Hair follicle dermal papilla cell (primary cell): ENCODE measurements at places on chromosomes 1 and 21. TPM values are rescaled to one million over a fixed set of nuclear protein-coding genes. Genes with fewer than 3 reads are reported as not detected.

The AGTRAP gene
- total RNA-seq = 51.0 and 53.2 TPM in 2 replicates

The FCRL5 gene
- total RNA-seq = not detected in 2 replicates

The CENPS gene
- total RNA-seq = 10.9 and 11.2 TPM in 2 replicates

The TTC39A gene
- total RNA-seq = 1.5 and 1.9 TPM in 2 replicates

The RPF1 gene
- total RNA-seq = 23.4 and 25.0 TPM in 2 replicates

The GSTM1 gene
- 18.3 TPM in 1 of 2 replicates, not detected in the other for total RNA-seq

The ASTN1 gene
- total RNA-seq = 0.16 and 0.24 TPM in 2 replicates

The CR1 gene
- 0.24 TPM in 1 of 2 replicates, not detected in the other for total RNA-seq

The TTC34 gene
- total RNA-seq = 0.12 and 0.16 TPM in 2 replicates

The TIE1 gene
- not detected in 2 replicates for total RNA-seq

The MROH9 gene
- 0.36 TPM in 1 of 2 replicates, not detected in the other for total RNA-seq

The CYP4A11 gene
- not detected in 2 replicates for total RNA-seq

The ALDH4A1 gene
- 14.6 and 19.3 TPM in 2 replicates for total RNA-seq

The TRIM58 gene
- total RNA-seq = 1.9 and 2.4 TPM in 2 replicates

The RXFP4 gene
- total RNA-seq = not detected in 2 replicates

The IQGAP3 gene
- 6.5 and 7.7 TPM in 2 replicates for total RNA-seq
